Stimulated activated CD8-positive, alpha-beta memory T cell treated with anti-CD3 and anti-CD28 coated beads, Interleukin-2, amount 100 ng/mL, for 1 hour (primary cell): ENCODE measurements at places on chromosomes 12 and 14.

- DNase-seq, result no peak
Observed at GRCh38 chr12:131628023-131628740, 82.7 kb upstream of the SFSWAP start.

DNA sequence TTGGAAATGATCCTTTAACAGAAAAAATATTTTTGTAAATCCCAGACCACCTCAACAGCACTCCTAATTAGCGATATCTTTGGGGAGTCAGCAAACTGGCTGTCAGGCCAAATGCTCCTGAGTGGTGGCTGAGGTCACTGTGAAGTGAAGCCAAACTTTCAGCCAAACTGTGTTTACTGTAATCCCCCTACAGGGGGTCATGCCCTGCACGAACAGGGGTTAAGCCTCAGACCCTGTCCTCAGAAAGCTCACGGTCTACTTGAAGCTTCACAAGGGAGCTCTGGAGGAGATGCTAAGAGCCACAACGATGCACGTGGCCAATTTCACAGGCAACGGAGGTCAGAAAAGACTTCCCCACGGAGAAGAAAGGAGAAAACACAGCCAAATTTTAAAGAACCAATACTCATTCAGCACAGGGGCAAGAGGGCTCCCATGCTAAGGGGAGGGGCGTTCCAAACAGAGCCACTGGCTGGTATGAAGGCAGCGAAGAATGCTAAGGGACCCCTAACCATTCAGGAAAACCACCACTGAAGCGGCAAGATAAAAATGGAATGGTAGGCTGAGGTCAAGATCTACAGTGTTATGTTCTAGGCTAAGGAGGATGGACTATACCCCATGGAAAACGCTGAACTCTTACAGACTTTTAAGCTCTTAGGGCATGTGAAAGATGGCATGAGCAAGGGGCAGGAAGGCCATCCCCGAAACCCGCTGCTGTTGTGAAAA, 105.4 kb downstream of the ITPR2 start:
- DNase-seq, result no peak

DNA sequence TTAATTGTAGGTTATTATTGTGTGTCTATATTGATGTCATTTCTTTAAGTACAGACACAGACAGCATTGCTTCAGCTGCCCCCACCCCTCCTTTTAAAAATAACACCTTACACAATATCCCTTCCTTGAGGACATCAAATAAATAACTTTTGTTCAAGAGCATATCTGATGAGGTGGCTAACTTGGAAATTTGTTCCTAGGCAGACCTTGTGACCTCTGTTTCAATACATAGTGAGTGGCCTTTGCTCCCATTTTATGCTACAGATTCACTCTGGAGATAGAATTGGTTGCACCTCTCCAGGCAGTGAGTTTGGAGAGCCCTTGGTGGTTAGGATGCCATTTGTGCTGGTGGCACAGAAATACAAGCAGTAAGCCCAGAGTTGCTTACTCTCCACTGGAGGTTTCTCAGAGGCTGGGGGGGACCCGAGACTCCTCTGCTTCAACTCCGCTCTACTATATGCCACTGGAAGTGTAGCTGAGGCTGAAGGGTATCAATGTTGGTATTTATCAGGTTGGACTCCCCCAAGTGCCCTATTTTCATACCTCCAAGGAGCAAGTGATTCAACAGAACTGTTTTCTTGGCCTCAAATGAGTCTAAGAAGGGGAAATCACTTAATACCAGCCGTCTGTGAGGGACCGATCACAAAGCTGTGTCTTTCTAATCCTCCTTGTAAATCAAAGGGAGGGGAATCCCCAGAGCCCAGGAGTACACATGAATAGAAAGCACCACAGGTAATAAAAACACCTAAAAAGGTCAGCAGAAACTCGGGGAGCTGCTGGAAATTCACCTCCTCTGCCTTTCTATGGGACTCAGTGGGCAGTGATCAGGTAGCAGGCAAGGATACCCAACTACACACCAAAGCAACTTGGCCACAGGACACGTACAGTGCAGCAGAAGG, 463.1 kb downstream of the RAD51B start:
- no peak for DNase-seq

DNA sequence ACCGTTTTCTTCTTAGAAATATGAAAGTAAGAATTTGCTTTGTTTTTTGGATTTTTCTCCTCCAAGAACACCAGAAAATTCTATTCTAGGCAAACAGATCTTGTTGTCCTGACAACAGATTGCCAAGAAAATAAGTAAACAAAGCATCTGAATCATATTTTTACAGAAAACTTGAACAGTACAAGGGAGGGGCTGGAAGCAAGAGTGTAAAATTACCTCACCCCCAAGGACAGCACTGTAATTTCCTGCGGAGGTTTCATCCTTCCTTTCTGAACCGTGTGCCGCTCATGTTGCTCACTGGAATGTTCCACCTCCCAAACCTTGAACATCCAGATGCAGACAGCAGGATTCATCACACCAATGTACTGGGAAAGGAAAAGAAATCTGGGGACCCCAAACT, 5.4 kb upstream of the CAMKK2 start:
- DNase-seq, result no peak

DNA sequence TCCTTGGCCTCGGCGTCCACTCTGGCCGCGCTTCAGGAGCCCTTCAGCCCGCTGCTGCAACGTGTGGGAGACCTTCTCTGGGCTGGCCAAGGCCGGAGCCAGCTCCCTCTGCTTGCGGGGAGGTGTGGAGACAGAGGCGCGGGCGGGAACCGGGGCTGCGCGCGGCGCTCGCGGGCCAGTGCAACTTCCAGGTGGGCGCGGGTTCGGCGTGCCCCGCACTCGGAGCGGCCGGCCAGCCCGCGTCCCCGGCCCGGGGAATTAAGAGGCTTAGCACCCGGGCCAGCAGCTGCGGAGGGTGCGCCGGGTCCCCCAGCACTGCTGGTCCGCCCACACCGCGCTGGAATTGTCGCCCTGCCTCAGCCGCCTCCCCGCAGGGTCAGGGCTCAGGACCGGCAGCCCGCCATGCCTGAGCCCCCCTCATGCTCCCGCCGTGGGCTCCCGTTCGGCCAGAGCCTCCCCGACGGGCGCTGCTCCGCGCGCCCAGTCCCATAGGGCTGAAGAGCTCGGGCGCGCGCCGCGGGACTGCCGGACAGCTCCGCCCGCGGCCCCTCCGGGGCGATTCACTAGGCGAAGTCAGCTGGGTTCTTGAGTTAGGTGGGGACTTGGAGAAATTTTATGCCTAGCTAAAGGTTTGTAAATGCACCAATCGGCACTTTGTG, 673.9 kb downstream of the SLC16A7 start:
- DNase-seq, result no peak

- DNase-seq, result no peak
Observed at GRCh38 chr12:91355150-91356006, 172.8 kb upstream of the DCN start.

DNA sequence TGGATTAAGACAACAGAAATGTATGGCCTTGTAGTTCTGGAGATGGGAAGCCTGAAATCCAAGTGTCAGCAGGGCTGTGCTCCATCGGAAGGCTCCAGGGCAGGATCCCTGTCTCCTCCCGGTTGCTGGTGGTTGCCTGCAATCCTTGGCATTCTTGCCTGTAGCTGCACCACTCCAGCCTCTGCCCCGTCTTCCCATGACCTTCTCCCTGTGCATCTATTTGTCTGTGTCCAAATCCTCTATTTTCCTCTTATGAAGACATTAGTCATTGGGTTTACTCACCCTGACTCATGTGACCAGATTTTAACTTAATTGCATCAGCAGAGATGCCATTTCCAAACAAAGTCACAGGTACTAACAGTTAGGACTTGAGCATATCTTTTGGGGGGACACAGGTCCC, 15.1 kb downstream of the TUNAR start:
- no peak for DNase-seq

- no peak for DNase-seq
Observed at GRCh38 chr14:50354527-50354926, 42.2 kb downstream of the CDKL1 start.

DNA sequence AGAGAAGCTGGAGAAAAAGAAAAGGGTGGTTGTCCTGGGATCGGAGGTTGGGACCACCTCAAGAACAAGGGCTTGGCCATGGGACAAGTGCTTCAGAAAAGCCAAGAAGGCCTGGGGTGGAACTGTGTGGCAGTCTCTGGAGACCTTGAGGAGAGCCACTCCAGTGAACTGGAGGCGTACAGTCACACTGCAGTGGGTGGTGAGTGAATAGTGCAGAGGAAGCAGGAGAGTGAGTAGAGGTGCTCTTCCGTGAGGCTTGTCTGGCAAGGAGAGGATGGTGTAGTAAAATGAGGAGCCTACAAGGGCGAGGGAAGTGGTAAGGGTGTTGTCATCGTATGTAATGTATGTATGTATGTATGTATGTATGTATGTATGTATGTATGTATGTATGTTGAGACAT, 20.9 kb downstream of the RASSF3 start:
- no peak for DNase-seq
